ENCODE measurements at places on chromosomes 16 and 17. TPM values are rescaled to one million over a fixed set of nuclear protein-coding genes. Genes with fewer than 3 reads are reported as not detected.

NPTX1 gene
- 19.3 TPM for total RNA-seq

COL1A1 gene
- 17.6 TPM for total RNA-seq

KCTD13 gene
- total RNA-seq, result 15.6 TPM

LCMT1 gene
- total RNA-seq, result 42.3 TPM

SLC16A3 gene
- 4.2 TPM for total RNA-seq

KRTAP9-6 gene
- not detected for total RNA-seq

FNDC8 gene
- not detected for total RNA-seq

KRT14 gene
- total RNA-seq, result 0.31 TPM

IRX5 gene
- total RNA-seq, result 0.16 TPM

SERPINF2 gene
- 0.16 TPM for total RNA-seq

METRN gene
- 16.7 TPM for total RNA-seq

PTX4 gene
- not detected for total RNA-seq

CCL8 gene
- 0.16 TPM for total RNA-seq

MATCAP1 gene
- 49.1 TPM for total RNA-seq

GNG13 gene
- total RNA-seq, result not detected

HAS3 gene
- 6.6 TPM for total RNA-seq

IFI35 gene
- total RNA-seq, result 2.5 TPM

CETP gene
- total RNA-seq, result 0.62 TPM

MYO15A gene
- 2.0 TPM for total RNA-seq

CAVIN1 gene
- total RNA-seq, result 7.8 TPM

ZNF276 gene
- total RNA-seq, result 14.2 TPM

CYBC1 gene
- 22.9 TPM for total RNA-seq

CRYBA1 gene
- total RNA-seq, result not detected

KRT33B gene
- not detected for total RNA-seq

SLC16A11 gene
- 0.31 TPM for total RNA-seq

LONP2 gene
- total RNA-seq, result 81.9 TPM

USP6 gene
- total RNA-seq, result 0.16 TPM

PRSS22 gene
- not detected for total RNA-seq

P2RX1 gene
- not detected for total RNA-seq

HOXB9 gene
- not detected for total RNA-seq

TRPV3 gene
- total RNA-seq, result 0.47 TPM

CBFA2T3 gene
- total RNA-seq, result 1.9 TPM

FBXO39 gene
- total RNA-seq, result not detected

OR3A3 gene
- not detected for total RNA-seq
